ENCODE measurements at places on chromosomes 2 and 18.

DNA sequence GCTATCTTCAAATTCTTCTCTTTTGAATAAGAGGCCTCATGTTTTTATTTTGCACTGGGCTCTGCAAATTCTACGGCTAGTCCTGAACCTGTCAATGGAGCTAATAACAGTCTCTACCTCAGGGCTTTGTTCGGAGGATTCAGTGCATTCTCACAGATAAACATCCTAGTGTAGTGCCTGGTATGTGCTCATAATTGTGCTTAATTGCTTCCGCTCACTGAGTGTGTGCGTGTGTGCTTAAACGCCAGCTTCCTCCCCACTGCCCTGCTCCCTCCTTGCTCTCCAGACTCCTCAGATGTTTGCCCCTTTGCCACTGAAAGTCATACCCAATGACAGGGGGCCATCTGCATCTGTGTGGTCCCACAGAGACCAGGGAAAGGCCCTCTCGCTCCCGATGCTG is 6.7 kb downstream of the GYPC start:
- H3K27ac ChIP-seq, result peak overlapping the region; percentile 97
- H3K36me3 ChIP-seq, result peaks cover 70% of the 10 kb centered on the region
- peak; percentile 42 for DNase-seq
- H3K27me3 ChIP-seq, result no peaks in the 10 kb centered on the region
- peak overlapping the region; percentile 59 for H3K4me3 ChIP-seq

GRCh38 chr18:46700066-46700824 is 43.2 kb upstream of the LOXHD1 start:
- peaks cover 12% of the 10 kb centered on the region for H3K27me3 ChIP-seq
- no peak overlapping the region for H3K27ac ChIP-seq
- H3K4me1 ChIP-seq, result no peaks in the 10 kb centered on the region
- H3K36me3 ChIP-seq, result no peaks in the 10 kb centered on the region

DNA sequence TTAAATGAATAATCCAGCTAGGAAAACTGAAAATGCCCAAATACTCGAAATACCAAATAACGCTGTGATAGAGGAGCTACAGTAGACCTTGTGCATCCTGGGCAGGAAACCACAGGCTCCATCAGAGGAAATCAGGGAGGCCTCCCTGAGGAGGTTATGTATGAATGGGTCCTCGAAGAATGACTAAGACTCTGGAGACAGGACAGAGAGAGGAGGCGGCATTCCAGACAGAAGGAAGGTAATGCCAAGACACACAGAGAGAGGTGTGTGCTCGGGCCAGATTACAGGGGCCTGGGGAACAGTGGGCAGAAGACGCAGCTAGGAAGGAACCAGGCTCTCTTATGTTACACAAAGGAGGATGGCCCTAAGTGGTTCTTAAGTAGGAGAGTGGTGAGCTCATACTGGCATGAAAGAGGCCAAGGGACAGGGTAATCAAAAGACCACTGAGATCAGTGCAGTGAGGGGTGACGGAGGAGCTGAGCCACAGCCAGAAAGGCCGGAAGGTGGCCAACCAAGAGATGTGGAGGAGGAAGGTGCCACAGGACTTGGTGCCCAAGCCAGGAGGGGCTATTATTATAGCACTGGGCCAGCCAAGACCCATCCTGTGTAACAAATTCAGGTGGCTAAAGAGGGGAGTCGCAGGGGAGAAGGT is 9.9 kb downstream of the ST3GAL5 start:
- H3K4me1 ChIP-seq, result peaks cover 64% of the 10 kb centered on the region
- H3K27ac ChIP-seq, result peak overlapping the region; percentile 0
- H3K4me3 ChIP-seq, result no peak overlapping the region
- peaks cover 65% of the 10 kb centered on the region for H3K36me3 ChIP-seq
- no peak for DNase-seq

GRCh38 chr2:33040541-33040940 is 93.8 kb downstream of the LTBP1 start:
- H3K4me3 ChIP-seq, result no peak overlapping the region
- no peaks in the 10 kb centered on the region for H3K36me3 ChIP-seq
- H3K27ac ChIP-seq, result no peak overlapping the region
- DNase-seq, result no peak
- peaks cover 7% of the 10 kb centered on the region for H3K27me3 ChIP-seq

GRCh38 chr2:173943738-173944137 is 21.4 kb downstream of the SP3 start:
- no peaks in the 10 kb centered on the region for H3K27me3 ChIP-seq
- DNase-seq, result no peak
- H3K27ac ChIP-seq, result no peak overlapping the region
- peaks cover 40% of the 10 kb centered on the region for H3K36me3 ChIP-seq
- H3K4me1 ChIP-seq, result peaks cover 45% of the 10 kb centered on the region

DNA sequence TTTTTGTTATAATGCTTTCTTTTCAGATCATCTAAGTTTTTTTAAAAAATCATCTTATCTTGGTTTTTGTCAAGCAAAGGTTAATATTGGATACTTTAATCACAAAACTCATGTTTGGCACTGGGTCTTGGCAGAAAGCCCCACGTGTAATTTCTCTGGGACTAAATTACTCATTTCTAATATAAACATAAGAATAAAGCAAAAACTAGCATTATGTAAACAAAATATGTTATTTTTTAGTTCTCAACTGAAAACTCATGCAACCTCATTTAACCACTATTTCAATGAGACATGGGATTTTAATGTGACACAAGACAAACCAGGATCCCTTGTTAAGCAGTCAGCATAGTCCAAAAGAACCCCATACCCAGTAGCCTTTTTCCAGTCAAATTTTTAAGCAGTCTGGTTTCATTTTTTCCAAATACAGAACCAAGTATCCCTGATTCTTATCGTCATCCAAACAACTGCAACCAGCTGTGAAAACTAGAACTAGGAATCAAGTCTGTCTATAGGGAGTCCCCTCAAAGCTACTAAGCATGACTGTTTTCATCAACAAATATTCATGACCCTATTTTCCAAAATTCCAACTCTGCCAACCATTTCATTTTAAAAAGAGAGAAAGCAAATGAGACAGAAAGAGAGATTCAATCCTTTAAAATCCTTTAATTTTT is 27.1 kb downstream of the PID1 start:
- H3K36me3 ChIP-seq, result no peaks in the 10 kb centered on the region
- no peak for DNase-seq
- no peak overlapping the region for H3K27ac ChIP-seq

- peaks cover 7% of the 10 kb centered on the region for H3K27me3 ChIP-seq
- peaks cover 7% of the 10 kb centered on the region for H3K36me3 ChIP-seq
- H3K4me1 ChIP-seq, result peaks cover 54% of the 10 kb centered on the region
- no peak overlapping the region for H3K4me3 ChIP-seq
Measured at GRCh38 chr2:239302808-239303557, 97.8 kb downstream of the HDAC4 start.

DNA sequence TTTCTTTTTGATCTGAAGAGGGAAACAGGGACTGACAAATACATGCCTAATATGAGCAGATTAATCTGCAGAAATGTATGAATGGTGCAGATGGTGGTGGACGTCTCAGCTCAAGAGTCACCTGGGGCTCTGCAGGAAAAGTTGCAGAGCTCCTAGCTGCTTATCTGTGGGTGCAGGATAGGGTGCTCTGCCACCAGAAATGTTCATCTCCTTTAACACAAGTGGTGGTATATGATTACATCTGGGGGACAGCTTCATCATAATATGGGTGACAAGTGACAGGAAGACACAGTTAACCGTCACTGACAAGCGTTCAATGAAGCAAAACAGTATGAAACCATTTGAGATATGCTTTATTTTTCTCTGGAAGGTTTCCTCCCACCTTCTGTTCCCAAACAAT is 121.2 kb upstream of the LINC00305 start:
- no peaks in the 10 kb centered on the region for H3K4me1 ChIP-seq
- H3K36me3 ChIP-seq, result no peaks in the 10 kb centered on the region
- H3K4me3 ChIP-seq, result no peak overlapping the region
- DNase-seq, result no peak
- no peaks in the 10 kb centered on the region for H3K27me3 ChIP-seq

GRCh38 chr2:7243276-7243675 is 326.1 kb downstream of the RNF144A start:
- H3K4me1 ChIP-seq, result peaks cover 11% of the 10 kb centered on the region
- H3K27ac ChIP-seq, result no peak overlapping the region
- H3K4me3 ChIP-seq, result no peak overlapping the region
- no peaks in the 10 kb centered on the region for H3K36me3 ChIP-seq
- no peak for DNase-seq

- H3K27ac ChIP-seq, result no peak overlapping the region
- H3K4me1 ChIP-seq, result no peaks in the 10 kb centered on the region
- DNase-seq, result no peak
- no peak overlapping the region for H3K4me3 ChIP-seq
- H3K27me3 ChIP-seq, result no peaks in the 10 kb centered on the region
- H3K36me3 ChIP-seq, result no peaks in the 10 kb centered on the region
Measured at GRCh38 chr18:52572036-52573000, 232.3 kb downstream of the DCC start.

DNA sequence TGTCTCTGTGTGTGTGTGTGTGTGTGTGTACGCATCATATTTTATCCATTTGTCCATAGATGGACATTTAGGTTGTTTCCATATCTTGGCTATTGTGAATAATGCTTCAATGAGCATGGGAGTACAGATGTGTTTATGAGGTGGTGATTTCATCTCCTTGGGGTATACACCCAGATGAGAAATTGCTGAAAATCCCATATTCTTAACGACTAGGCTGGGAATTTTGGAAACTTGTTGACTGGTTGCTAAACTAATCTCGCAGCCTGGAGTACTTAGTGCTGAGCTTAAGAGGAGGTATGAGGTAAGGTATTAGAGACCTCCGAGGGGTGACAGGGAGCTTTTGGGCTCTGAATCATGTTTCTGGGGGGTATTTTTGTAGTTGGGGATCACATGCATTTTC is 66.0 kb upstream of the SPRED2 start:
- no peak overlapping the region for H3K4me3 ChIP-seq
- H3K27ac ChIP-seq, result no peak overlapping the region

DNA sequence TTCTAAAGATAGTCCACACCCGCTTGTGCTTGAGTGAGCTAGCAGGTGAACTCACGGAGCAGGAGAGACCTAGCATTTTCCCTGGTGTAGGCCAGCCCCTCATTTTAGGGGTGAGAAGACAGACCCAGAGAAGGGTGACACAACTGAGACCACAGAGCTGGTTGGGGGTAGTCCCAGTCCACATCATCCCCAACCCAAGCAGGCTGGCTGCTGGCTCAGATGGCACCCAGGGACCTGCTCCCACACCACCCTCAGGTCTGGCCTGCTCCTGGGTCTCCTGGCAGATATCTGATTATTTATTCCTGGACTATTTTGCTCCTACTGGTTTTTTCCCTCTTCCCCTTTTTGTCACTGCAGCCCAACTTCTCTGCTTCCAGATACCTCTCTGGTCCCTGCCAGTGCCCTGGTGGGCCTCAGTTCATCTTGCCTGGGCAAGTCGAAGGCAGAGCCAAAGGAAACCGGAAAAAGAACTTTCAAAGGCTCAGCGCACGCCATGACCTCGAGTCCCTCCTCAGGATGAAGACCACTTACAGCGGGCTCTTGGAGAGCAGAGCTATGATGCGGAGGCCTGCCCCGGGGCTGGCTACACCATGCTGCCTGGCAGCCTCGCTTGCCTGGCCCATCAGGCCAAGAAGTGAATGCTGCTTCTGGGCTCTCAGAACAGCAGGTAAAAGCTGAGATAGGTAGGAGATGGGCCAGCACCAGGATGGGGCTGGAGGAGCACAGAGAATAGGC is 72.7 kb downstream of the POLR1A start:
- H3K27ac ChIP-seq, result peak overlapping the region; percentile 35
- no peaks in the 10 kb centered on the region for H3K27me3 ChIP-seq
- no peak overlapping the region for H3K4me3 ChIP-seq
- H3K36me3 ChIP-seq, result peaks cover 68% of the 10 kb centered on the region
- no peak for DNase-seq
- peaks cover 61% of the 10 kb centered on the region for H3K4me1 ChIP-seq

DNA sequence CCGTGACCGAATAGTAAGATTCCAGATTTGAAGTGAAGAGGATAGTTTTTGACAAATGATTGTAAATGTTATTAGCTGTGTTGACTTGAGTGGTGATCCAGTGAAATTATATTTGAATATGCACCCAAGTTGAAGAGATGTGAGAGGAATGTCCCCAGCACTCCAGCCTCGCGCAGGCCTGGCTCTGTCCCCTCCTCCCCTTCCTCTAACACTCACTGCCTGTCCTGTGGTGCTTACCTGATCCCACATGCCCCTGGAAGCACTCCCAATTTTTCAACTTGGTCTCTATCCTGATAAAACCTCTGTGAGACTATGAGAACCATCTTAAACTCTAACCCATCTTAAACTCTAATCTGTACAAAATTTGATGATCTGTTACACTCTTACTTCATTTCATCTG is 154.7 kb upstream of the LRP1B start:
- H3K27ac ChIP-seq, result no peak overlapping the region
- H3K4me3 ChIP-seq, result no peak overlapping the region
- H3K36me3 ChIP-seq, result no peaks in the 10 kb centered on the region
- no peaks in the 10 kb centered on the region for H3K4me1 ChIP-seq
- H3K27me3 ChIP-seq, result no peaks in the 10 kb centered on the region

DNA sequence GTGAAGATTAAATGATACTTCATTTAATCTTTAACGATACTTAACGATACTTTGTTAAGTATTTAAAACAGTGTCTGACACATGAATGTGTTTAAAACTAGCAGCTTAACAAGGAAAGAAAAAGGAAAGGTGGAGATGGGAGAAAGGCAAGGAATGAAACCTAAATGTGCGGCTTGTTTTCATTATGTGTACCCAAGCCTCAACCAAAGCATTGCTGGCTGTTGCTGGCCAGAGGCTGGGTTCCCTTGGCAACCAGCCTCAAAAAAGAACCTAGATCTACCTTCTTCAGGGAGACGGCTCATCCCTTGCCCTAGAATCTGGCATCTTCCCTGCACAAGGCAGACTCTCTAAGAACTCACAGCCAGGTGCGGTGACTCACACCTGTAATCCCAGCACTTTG is 13.8 kb upstream of the PCBP1 start:
- H3K27me3 ChIP-seq, result no peaks in the 10 kb centered on the region
- no peak overlapping the region for H3K4me3 ChIP-seq
- no peak for DNase-seq
- H3K4me1 ChIP-seq, result peaks cover 57% of the 10 kb centered on the region
- peak overlapping the region; percentile 42 for H3K27ac ChIP-seq

DNA sequence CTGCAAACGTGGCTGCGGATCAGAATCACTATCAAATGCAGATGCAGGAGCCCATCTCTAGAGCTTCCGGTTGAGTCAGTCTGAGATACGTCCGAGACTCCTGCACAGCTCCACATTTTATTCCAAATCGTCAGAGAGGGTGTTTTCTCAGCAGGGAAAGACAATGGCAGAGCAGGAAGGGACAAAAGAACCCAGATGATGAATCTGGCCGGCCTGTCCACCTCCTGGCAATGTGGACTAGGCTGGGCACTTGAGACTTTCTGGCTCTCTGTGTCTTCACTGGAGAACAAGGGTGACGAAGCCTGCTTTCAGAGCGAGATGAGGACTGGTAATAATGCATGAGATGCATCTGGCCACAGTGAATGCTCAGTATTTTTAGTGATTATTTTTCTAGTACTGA is 255.9 kb upstream of the MYT1L start:
- H3K36me3 ChIP-seq, result no peaks in the 10 kb centered on the region
- H3K4me1 ChIP-seq, result no peaks in the 10 kb centered on the region
- H3K4me3 ChIP-seq, result no peak overlapping the region
- no peak overlapping the region for H3K27ac ChIP-seq
- H3K27me3 ChIP-seq, result peaks cover 5% of the 10 kb centered on the region
- DNase-seq, result no peak
